ENCODE measurements at places on chromosomes 3 and 15.

DNA sequence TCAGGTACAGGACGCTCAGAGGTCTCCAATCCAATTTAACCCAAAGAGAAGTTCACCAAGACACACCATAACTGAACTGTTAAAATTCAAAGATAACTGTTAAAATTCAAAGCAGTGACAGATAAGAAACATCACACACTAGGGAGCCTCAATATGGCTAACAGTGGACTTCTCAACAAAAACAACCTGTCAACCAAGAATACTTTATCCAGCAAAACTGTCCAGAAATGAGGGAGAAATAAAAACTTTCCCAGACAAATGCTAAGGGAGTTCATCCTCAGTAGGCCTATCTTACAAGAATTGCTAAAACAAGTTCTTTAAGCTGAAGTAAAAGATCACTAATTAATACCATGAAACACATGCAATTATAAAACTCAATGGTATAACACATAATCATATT, 36.3 kb upstream of the MYLK start:
- DNase-seq = no peak

DNA sequence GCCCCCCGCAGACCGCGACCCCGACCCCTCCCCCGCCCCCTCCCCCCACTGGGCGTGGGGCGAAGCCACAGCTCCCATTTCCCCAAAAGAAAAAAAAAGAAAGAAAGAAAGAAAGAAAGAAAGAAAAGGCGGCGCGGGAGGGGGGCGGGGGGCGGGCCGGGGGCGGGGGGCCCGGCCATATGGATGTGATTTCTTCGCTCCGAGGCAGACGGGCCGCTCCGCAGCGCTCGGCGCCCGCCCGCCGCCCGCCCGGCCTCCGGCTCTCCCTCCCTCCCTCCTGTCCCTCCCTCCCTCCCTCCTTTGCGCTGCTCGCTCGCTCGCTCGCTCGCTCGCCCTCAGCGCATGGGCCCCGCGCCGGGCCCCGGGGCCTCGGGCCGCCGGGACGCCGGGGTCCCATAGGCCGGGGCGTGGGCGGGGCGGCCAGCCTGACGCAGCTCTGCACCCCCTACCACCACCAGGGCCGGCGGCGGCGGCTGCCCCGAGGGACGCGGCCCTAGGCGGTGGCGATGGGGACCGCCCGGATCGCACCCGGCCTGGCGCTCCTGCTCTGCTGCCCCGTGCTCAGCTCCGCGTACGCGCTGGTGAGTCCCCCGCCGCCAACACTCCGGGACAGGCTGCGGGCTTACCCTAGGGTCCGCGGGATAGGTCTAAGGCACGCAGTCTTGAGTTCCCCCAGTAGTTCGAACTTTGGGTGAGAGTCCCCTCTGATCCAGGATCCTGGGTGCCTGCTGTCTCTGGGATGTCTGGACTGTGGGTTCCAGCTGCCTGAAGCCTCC, 5.7 kb downstream of the PTH1R start:
- DNase-seq = no peak

GRCh38 chr15:101497017-101497416, 7.5 kb upstream of the PCSK6 start:
- DNase-seq = no peak

- no peak for DNase-seq
Observed at GRCh38 chr15:65512807-65513416, 4.6 kb downstream of the DPP8 start.

DNA sequence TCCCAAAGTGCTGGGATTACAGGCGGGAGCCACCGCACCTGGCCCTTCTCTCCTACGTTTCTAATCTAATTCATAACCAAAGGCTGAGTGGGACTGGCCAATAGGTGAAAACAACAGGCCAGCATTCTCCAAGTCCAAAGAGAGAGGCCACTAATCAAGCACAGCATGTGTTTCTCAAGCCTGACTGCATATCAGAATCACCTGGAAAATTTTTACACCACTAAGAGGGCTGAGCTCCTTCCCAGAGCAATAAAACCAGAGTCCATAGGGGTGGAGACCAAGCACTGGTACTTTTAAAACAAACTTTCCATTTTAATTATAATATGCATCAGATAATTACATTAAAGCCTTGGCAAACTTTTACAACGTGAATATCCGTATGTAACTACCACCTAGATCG, 254.4 kb downstream of the OPA1 start:
- no peak for DNase-seq

DNA sequence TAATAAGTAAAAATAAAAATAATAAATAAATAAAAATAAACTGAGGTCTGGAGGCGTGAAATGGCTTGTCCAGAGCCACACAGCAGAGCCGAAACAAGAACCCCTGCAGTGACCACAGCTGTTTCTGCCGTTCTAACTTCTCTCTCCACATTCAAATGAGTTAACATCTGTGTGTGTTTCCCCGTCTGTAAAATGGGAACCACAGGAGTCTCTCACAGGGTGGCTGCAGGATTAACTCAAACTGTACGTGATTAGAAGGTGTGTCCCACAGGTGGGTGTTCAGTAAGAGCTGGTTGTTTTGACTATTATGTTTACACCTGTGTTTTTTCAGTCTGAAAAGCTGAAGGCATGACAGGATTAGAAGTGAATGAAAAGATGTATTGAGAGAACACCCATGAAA, 27.0 kb upstream of the MUC4 start:
- DNase-seq = no peak

DNA sequence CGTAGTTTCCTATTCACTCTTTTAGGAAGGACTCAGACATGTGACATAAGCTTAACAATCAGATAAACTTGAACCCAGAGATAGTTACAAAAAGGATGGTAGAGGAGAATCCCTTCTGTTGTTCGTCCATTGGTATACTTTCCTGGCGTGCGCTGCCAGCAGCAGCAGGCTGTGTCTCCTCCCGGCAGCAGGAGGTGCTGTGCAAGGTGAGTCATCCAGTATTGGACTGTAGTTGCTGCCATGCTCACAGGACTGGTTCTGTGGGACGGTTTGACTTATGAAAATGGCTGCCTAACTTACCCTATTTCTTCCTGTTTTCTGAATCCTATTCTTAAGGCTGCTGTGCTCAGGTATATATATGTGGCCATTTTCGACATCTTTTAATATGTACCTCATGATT, 253.4 kb upstream of the LRRC3B start:
- DNase-seq = no peak

DNA sequence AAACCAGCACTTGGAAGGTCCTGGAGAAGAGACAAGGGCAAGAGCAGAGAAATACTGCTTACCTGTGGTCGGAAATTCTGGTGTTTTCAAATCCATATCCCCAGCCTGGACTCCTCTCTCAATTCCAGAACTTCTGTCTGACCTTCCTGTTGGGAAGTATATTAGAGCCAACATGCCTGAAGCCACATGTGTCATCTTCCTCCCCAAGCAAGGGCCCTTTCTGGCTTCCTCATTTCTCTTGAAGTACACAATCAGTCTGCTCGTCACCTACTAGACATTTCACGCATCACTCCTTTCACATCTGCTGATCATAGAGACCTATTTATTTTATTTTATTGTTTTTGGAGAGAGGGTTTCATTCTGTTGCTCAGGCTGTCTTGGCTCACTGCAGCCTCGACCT, 8.4 kb downstream of the PARP14 start:
- no peak for DNase-seq

DNA sequence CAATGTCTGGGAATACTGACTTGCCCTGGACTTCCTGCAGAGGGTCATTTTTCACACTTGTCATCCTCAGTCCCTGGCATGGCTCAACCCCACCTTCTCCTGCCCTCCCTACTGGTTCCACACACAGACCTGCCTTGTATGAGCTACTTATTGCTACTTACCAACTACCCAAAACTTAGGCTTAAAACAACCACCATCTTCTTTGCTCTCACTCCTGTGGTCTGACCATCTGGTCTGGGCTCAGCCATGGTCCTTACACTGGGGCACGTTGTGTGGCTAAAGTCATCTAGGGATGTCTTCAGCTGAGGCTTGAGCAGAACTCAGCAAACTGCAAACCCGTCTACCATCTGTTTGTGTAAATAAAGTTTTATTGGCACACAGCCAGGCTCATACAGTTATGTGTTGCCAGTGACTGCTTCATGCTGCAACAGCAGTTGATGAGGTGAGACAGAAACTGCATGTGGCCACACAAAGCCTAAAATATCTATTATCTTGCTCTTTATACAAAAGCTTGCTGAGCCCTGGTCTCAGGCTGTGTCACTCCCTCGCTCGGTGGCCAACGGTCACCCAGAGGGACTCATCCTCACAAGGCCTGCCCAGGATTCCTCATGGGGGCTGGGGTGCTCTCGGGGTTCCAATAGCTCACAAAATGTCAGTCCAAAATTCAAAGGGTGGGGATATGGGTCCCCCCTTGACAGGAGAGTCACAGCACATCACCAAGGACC, 43.5 kb downstream of the KLF15 start:
- DNase-seq = peak; percentile 89

DNA sequence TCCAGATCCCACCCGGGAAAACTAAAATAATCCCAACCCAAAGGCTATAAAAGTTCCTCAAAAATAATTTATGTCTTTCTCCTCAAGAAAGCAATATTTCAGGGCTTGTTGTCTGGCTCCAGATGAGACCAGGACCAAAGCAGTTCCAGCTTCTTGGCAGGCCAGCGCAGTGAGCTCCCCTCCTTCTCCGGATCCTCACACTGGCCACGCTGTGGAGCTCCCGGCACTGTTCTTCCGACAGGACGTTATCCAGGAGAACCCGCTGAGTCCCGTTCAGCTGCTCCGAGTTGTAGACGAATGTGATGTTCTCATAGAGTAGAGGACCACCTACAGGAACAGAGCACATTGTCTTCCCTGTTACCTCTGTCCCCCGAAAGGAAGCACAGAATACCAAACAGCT, 146.3 kb downstream of the P3H2 start:
- DNase-seq = no peak

DNA sequence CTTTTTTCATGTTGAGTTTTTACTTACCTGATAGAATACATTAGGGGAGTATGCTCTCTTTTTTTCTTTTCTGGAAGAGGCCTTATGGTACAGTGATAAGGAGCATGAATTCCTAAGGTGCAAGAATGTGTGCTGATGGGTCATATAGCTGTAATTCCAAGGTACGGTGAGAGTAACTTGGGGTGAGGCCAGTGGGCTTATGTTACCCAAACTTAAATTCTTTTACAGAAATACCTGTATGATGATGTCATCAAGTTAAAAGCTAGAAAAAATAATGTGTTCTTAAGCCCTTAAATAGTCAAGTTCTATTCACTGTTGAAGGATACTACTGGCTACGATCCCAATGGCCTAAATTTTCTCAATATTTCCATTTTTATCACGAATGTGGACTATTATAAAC, 111.2 kb downstream of the GMPS start:
- DNase-seq = no peak

DNA sequence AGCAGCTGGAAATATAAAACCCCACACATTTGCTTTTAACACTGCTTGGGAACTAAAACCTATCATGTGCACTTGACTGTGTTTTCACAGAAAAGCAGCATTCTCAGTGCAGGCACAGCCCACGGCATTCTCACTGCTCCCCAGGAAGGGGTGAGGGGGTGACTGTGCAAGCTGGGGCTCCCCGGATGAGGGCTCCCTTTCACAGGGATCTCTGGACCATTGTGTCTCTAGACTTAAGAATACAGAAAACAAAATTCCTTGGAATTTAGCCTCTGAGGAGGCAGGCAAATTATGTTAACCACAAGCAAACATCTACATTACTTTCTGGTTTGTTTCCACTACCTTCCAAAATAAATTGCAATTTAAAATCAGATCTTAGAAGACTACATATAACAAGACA, 100.3 kb downstream of the FSIP1 start:
- DNase-seq = no peak

DNA sequence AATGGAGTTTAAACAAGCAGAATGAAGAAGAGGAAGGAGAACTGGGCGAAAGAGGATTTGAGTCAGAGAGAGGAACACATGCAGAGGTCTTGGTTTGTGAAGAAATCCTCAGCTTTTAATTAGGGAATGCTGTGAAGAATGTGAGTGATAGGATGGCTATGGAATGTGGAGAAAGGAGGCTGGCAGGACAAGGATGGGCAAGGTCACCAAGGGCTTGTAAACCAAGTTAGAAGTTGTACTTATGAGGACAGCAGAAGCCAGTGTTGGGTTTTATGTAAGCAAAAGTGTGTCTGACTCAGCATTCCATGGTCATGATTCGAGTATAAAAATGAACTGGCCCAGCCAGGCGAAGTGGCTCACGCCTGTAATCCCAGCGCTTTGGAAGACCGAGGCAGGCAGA, 60.0 kb upstream of the IL12A start:
- no peak for DNase-seq

- DNase-seq = no peak
Observed at GRCh38 chr3:192812743-192813383, 85.5 kb upstream of the FGF12 start.

DNA sequence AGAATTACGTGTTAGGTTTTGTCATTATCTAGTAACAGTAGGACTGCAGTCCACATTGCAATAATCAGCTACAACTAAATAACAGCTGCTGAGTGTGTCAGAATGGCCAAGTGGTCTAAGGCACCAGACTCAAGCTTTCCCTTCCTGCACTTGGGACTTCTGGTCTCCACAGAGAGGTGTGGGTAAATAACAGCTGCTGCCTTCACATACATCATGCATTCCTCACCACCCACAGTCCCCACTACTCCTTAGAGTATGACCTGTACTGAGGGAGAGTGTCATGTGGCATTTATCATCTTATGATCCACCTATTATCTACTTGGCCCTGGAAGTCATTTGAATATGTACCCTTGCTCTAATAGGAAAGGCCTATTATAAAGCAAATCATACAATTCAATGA, 22.2 kb upstream of the ZMAT3 start:
- DNase-seq = no peak

DNA sequence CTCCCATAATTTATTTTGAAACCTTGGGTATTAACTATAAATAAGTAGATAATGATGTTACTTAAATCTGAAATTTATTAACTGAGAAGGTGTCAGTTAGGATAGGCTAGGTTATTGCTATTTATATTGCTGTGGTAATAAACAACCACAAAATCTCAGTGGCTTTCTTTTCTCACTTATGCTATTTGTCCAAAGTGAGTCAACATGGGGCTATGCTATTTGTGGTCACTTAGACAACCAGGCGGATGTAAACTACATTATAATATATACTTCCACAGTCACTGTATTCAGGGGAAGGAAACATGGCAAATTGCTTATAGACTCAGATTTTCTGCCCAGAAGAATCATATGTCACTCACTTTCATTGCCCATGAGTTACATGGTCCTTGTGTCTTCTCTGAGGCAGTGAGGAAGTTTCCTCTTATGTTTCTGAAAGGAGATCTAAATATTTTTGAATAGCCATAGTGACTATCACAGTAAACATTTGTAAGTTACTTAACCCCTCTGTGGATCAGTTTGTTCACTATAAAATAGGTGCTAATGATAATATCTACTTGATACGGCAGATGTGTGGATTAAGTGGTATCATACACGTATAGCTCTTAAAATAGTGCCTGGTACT, 19.8 kb downstream of the HMG20A start:
- no peak for DNase-seq
